ENCODE measurements at places on chromosomes 12 and 14.
A peak's percentile ranks its signal among the peaks of the same experiment; 100 is the strongest.

DNA sequence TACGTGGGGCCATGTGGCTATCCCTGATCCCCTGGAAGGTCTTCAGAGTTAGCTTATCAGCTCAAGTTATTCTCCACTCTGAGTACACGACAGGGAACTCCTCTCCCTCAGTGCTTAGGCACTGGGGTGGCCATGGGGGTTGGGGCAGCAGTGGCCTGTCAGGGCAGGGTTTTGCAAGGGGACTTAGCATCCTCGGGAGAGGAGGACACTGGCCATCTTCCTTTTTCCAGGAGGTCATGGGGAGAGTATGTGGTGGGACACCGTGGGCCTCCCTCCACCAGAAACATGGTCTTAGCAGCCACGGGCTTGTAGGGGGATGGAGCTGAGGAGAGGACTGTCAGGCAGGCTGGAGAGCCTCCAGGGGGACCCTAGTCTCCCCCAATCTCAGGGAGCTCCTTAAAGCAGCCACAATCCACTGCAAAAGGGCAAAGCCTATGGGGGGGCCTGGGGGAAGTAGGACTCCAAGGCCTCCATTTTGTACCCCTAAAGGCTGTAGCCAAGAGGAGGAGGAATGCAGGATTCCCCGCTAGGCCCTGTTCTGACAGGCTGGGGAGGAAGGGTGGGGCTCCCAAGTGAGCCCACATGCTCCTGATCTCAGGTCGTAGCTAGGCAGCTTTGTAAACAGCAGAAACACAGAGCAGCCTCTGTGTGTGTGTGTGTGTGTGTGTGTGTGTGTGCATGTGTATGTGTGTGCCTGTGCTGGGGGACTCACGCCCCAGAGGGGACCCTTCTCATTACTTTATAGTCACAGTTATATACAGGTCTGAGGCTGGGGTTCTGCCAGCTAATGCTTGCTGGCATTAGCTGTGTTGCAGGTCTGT is 36.6 kb downstream of the KRT80 start:
- DNase-seq: no peak

- DNase-seq: no peak
Observed at GRCh38 chr12:65923228-65923627, 98.9 kb downstream of the HMGA2 start.

DNA sequence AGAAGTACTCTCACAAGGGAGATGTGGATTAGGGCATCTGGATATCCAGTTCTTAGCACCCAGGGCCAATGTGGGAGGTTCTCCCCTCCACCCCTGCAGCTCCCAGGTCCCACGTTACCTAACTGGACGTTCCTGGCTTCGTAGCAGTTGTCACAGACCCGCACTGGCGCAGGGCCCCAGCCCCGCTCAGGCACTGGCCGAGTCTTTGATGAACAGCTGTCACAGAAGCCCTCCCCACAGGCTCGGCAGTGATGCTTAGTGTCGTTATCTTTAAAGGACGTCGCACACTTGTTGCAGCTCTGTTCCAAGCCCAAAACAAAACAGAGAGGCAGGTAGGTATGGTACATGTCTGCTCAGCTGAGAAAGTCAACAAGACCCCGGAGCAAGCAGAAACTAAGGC is 48.4 kb downstream of the DCAF4 start:
- DNase-seq: no peak

- DNase-seq: no peak
Observed at GRCh38 chr12:48061938-48062719, 43.8 kb downstream of the SENP1 start.

DNA sequence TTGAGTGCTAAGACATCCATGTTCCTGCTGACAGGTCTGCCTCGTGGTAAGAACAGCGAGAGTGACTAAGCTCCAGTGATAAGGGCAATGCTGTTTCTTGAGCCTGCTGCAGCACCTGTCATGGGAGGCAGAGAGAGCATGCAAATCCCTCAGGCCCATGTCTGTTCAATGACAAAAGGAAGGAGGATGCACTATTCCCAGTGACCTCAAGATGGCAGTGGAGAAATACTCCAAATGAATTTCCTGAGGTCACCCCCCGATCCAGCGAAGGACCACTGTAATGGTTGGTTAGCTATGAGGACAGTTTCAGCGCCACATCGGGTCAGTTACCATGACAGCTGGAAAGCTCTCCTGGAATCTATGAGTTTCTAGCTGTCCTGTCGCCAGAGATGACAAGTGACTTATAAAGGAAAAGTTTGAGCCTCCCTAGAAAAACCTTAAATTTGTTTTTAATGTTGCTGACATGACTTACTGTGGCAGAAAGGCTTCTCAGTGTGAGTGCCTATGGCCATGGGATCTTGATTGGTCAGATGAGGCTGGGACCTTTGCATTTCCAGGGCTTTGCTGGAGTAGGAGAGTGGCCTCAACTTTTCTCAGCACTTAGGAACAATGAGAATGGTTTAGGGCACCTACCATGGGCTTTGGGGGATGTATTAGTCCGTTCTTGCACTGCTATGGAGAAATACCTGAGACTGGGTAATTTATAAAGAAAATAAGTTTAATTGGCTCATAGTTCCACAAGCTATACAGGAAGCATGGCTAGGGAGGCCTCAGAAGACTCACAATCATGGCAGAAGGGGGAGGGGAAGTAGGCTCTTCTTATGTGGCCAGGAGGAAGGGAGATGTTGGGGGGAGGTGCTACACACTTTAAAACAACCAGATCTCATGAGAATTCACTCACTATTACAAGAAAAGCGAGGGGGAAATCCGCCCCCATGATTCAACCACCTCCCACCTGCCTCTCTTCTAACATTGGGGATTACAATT is 88.0 kb upstream of the TMEM260 start:
- DNase-seq: peak; percentile 86

GRCh38 chr14:71554959-71555612 is 377.1 kb upstream of the RGS6 start:
- DNase-seq: no peak

DNA sequence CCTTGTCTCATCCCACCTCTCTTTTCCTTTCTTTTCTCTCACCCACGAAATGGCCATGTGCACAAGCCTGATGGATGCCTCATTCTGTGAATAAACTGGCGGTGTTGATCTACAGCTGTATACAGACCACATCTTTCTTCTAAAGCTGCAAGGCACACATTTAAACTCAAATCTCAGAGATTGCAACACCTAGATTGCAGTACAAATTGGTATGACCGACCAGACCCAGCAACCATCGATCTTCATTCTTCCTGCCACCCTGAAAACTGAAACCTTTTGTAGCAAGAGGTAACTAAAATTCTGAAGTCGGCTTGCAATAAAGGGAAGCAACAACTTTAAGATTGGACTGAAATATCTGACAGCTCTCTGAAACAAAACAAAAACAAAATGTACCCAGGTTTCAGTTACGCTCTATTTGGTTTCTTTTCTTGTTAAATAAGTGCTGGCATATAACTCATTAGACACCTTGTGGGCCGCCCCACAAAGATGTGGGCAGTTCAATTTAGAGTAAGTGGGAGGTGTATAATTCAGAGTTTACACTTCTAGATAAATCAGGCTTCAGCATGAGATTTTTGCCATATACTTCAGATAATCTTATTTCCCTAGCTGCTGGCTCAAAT is 390.0 kb upstream of the NOVA1 start:
- no peak for DNase-seq

DNA sequence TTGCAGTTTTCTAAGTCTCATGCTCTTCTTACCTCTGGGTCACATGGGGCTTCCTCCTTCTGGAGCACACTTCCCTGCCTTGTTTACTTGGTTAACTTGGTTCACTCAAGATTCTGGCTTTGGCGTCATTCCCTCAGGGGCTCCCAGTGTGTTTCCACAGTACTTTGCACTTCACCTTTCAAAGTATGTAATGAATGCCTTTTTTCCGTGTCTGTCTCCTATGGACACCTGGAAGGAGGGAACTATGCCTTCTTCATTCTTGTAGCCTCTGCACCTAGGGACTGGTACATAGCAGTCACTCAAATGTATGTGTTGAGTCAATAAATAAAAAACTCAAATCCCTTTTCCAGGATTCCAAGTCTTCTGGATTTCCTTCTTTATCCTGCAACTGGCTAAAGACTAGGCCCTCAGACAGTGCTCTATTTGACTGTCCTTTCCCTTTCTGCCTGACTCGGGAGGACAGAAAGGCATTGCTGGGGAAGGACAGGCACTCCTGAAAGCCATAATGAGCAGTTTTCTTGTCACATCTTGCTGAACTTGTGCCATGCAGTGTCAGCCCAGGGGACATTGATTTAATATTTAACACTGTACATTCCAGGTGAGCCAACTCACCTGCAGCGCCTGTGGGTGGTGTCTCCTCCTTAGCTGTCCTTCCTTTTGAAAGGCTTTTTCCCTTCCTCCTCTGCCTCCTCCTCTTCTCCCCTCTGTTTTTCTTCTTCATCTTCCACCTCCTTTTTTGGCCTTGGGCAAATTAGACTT is 12.8 kb downstream of the MYRFL start:
- DNase-seq: no peak

DNA sequence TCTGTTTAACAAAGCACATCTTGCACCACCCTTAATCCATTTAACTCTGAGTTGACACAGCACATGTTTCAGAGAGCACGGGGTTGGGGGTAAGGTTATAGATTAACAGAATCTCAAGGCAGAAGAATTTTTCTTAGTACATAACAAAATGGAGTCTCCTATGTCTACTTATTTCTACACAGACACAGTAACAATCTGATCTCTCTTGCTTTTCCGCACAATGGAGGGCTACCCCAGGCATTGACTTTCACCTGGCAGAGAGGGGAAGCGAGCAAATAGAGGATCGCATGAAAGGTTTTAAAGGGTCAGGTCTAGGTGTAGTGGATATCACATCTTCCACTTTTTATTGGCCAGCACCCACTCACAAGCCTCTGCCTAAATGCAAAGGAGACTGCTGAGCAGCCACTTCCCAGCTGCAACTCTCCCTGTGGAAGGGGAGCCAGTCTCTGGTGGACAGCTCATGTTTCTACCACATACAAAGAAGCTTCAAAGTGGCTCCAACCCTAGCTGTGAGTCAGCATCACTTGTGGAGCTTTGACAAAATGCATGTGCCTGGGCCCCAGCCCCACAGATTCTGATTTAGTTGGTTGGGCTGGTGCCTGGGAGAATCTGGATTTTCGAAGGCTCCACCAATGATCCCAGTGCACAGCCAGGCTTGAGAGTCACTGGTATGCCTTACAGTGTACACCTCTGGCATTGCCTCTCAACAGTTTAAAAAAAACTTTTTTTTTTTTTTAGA is 7.2 kb upstream of the FNTB start:
- no peak for DNase-seq

DNA sequence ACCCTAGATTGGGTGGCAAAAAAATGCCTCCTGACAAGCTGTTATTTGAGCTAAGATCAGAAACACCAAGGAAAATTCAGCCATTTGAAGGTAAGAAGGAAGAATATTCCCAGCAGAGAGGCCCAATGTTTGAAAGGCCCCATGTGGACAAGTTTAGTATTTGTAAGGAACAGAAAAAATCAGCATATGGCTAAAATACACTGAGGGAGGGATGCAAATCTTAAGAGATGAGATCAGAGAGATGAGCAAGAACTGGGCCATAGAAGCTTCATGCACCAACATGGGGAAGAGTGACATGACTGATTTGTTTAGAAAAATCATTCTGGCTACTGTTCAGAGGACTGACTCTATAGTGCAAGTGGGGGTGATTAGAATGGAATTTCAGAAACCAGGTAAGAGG is 496.8 kb upstream of the SOX5 start:
- no peak for DNase-seq

DNA sequence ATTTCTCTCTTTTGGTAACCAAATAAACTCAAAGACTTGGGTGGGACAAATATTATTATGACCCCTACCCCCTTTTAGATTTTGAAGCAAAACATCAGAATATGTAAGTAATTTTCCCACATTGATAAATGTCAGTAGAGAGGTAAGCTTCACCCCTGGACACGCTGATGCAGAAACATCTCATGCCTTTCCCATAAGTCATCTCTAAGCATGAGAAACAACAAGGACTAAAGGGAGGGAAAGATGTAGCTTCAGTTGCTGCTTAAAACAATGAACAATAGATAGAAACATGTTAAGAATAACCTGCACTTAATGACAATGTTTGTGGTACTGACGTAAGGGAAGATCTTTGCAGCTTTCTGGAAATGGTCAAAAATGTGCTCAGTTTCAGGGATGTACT is 56.3 kb upstream of the SLC8A3 start:
- no peak for DNase-seq

GRCh38 chr14:54622192-54622958 is 55.4 kb downstream of the SAMD4A start:
- no peak for DNase-seq

GRCh38 chr12:6606331-6607131 is 648 bp downstream of the CHD4 start:
- no peak for DNase-seq

GRCh38 chr12:109885616-109886015 is 5.3 kb upstream of the GLTP start:
- no peak for DNase-seq

- peak; percentile 31 for DNase-seq
Observed at GRCh38 chr14:32382704-32383103, 53.6 kb downstream of the AKAP6 start.

DNA sequence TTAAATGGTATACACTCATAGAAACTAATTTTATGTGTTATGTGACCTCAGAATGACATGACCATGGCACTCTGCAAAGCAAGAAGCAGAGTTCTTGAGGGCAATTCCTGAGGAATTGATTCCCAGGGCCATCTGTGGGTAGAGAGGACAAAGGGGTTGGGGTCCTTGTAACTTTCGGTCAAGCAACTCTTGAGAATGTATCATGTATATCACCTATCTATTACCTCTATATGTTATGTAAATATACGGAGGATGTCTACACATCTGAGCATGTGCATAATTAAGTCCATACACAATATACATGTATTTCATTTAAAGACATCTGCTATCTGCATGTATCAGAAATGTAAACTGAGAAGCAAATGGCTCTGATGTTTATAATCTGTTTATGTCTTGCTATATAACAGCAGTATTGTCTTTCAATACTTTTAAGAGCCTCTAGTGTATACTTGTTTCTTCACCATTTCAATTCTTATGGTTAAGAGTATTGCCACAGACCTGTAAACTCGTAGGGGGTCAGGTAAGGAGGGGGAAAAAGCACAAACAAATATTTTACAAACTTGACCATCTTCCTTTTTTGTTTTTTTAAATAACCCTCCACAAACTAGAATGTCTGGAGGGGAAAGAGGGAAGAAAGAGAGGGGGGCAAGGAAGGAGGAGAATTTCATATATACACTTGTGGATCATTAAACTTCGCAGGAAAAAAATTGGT is 4.5 kb downstream of the FOXA1 start:
- peak; percentile 86 for DNase-seq

GRCh38 chr12:89225808-89226411 is 126.4 kb downstream of the DUSP6 start:
- peak; percentile 97 for DNase-seq

GRCh38 chr12:49873361-49873934 is 30.3 kb downstream of the FAIM2 start:
- no peak for DNase-seq

GRCh38 chr12:67966560-67966959 is 22.7 kb upstream of the IFNG-AS1 start:
- DNase-seq: no peak

GRCh38 chr14:101234999-101235334 is 326.3 kb upstream of the DIO3 start:
- DNase-seq: no peak

DNA sequence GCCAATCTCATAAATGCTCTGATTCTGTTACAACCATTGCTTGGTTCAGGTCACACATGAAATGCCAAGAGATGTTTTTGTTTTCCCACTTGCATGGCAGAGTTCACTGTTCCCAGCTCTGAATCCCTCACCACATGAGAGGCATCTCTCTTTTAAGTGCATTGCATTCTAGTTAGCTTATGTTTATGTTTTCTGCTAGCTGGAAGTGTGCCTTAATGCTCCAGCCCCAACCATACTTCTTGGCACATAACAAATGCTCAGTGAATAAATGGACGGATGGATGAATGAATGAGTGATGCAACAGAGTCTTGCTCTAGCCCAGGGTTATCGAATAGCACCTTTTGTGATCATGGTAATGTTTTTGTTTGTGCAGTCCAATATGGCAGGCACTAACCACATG is 197.3 kb downstream of the PPM1H start:
- no peak for DNase-seq
